ENCODE measurements at places on chromosomes 12 and 14. TPM values are rescaled to one million over a fixed set of nuclear protein-coding genes. Genes with fewer than 3 reads are reported as not detected.

The FMNL3 gene
- 5.0 TPM for total RNA-seq

The TAS2R42 gene
- not detected for total RNA-seq

The GYS2 gene
- not detected for total RNA-seq

- DNase-seq, result no peak
Measured at GRCh38 chr14:65993103-65993502, 493.1 kb upstream of the CCDC196 start.

DNA sequence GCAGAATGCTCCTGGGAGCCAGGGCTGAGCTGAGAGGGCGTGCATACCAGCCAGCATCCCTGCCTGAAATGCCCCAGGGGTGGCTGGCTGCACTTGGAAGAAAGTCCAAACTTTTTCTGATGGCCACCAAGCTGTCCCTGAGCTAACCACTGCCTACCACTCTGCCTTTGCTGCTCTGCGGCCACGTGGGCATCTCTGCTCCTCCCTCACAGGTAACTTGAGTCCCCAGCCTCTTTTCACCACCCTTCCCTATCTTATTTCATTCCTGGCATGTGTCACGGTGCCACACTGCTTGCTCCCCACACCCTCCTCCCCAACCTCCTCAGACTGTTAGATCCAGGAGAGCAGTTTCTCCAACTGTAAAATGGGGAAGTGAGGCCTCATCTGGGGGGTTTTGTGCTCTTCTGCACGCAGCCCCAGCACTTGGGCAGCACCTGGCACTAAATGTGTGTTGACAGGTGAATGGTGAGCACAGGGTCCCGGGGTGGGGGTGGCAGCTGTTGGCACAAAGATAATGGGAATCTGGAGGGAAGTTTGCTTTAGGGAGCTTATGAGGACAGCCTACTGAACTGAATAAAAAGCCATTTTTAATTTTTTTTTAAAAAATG is 113.0 kb downstream of the GLT1D1 start:
- DNase-seq, result no peak

The TAS2R7 gene
- total RNA-seq, result not detected

The RILPL2 gene
- 2.1 TPM for total RNA-seq

GRCh38 chr14:79090641-79091180 is 920.5 kb downstream of the NRXN3 start:
- DNase-seq, result no peak

GRCh38 chr12:31965090-31965489 is 5.9 kb downstream of the RESF1 start:
- DNase-seq, result no peak

DNA sequence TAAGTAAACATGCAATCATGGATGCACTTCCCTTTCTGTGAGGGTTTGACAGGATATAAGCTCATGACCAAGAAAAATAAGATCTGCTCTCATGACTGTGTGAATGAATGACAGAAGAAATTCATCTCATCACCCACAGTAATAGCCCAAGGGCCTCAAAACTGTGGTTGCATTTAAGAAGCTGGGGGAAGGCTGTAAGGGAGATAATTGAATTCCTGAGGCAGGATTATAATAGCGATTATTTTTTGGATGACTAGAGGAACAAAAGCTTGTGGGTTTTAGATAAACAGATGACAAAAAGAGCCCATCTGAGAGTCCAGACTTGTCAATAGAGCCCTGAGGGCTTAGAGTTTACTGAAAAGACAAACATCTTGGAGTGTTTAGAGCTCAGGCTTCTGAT is 161.2 kb downstream of the NTF3 start:
- DNase-seq, result no peak

The VDR gene
- total RNA-seq, result 140 TPM

GRCh38 chr12:39314547-39314946 is 128.4 kb downstream of the KIF21A start:
- DNase-seq, result no peak

DNA sequence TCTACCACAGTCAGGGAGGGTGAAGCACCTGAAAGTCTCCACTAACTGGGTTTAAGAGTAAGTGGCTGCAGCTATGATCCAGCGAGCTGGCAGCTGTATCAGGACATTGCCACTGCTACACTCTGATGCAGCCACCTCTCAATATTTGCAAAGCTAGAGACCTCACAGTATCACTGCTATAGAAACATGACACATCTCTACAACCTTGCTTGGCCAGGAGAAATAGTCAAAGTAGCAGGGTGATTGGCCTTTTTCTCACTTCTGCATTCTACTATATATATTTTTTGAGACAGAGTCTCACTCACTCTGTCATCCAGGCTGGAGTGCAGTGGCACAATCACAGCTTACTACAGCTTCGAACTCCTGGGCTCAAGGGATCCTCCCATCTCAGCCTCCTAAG is 9.3 kb upstream of the FMNL3 start:
- no peak for DNase-seq

DNA sequence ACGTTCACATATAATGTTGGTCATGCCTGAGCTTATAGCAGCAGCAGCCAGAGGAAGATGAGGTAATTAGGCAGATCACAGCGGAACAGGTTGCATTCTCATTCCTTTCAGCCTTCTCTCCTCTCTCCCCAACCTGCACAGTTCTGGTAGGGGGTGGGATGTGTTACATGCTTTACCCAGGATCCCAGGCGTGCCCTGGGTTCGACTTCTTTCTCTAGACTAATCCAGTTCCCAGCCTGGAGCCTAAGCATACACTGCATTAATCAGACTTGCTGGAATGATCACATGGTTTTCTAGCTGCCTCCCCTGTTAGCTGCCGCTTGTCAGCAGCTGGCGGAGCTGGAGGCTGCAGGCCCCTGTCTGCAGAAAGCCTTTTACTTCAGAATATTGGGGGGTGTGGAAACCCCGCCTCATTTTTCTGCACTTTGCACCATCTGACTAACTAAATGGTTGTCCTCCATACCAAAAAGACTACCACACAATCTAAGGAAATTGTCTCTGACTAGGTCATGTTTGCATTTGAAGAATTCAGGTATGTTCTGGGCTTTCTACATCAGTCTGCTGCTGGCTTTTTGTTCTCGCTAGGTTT is 46.0 kb upstream of the EVL start:
- DNase-seq, result no peak

DNA sequence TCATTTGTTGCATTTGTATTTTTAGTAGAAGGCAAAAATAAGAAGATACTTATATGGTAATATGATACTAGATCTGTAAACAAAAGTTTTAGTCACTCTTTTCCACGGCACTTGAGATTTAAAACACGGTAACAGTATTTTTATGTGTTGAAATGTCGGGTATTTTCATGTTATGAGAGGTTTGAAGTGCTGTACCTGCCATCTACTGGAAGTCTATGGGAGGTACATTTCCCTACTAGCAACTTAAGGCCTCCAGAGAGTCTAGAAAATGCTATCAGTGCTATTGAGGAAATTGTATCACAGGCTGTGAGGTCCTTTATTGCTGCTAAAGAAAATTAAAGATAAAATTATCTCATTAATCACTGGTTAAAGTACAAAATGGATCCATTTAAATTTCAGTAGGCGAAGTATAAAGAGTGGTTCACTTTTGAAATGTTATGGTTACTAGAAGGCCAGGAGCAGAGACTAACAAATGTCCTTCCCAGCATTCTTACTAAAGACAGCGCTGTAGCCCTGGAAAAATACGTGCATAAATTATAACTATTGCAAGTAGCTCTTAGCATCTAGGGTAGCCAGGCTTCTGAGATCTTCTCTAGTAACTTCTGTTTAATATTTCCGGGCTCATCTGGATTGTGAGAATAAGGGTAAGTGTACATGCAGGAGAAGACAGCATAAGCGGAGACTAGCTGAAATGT is 77.6 kb upstream of the PRKD1 start:
- DNase-seq, result no peak

The ASCL1 gene
- total RNA-seq, result 0.53 TPM

GRCh38 chr12:83471341-83471740 is 784.6 kb downstream of the TMTC2 start:
- no peak for DNase-seq

DNA sequence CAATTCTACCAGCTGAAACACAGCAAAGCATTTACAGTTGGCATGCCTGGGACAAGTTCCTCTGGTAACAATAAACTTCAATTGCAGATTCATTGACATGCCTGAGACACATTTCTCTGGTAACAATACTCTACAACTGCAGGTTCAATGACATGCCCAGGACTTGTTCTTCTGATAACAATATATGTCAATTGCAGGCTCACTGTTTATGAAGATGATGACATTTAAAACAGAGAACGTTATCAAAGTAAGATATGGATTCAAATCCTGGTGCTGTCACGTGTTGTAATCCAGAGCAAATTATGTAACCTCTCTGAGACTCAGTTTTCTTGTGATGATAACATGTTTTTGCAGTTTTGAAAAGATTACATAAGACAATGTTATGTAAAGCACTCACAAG is 20.5 kb downstream of the KITLG start:
- DNase-seq, result no peak

GRCh38 chr14:64838656-64839055 is 41.1 kb downstream of the SPTB start:
- peak; percentile 19 for DNase-seq

- no peak for DNase-seq
Measured at GRCh38 chr12:59194794-59195193, 274.5 kb upstream of the LRIG3 start.

GRCh38 chr14:24784981-24785380 is 151.0 kb upstream of the GZMB start:
- DNase-seq, result no peak

The BLTP3B gene
- total RNA-seq, result 23.8 TPM

- no peak for DNase-seq
Measured at GRCh38 chr14:61145903-61146481, 135.1 kb downstream of the TMEM30B start.

DNA sequence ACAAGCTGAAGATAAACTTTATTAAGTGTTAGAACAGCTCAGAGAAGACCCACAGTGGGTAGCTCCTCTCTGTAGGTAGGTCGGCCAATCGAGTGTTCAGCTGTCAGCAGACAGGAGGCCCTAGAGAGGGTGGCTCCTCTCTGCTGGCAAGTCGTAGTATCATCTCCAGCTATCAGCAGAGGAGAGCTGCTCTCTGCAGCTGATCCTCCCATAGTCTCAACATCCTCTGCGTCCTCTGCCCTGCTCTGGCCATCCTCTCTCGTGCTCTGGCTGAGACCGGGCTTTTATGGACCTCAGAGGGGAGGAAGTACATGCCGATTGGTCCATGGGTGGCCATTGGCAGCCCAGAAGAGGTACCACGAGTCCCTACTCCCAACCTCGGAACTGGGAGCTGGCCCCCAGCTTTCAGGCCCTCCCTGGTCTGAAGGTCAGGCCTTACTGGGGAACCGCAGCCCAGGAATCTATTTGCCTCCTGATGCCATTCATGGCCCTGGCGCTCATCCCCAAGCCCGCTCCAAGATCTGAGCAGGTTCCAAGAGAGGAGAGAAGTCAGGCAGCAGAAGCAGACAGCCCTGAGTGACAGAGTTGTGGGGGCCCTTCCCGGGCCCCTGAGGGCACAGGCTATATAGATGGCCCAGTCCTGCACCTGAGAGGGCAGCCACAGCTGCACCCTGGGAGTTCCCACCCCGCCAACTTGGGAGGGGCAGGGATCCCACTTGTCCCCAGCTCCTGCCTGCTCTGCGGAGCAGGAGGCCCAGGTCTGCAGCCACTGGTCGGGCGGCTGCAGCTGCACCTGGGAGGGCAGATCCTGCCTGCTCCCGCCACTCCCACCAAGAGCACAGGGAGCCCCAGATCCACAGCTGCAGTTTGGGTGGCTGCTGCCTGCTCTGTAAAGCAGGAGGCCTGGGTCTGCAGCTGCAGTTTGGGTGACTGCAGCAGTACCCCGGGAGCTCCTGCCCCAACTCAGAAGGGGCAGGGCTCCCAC is 3.5 kb upstream of the PWP1 start:
- no peak for DNase-seq

- peak; percentile 10 for DNase-seq
Measured at GRCh38 chr14:101103321-101103901, 199.9 kb upstream of the RTL1 start.

The SPRING1 gene
- total RNA-seq, result 55.5 TPM

The P2RX2 gene
- total RNA-seq, result 0.24 TPM

The TBC1D30 gene
- 6.9 TPM for total RNA-seq

- DNase-seq, result no peak
Measured at GRCh38 chr14:68103853-68104252, 284.3 kb downstream of the RAD51B start.

The MIP gene
- not detected for total RNA-seq

DNA sequence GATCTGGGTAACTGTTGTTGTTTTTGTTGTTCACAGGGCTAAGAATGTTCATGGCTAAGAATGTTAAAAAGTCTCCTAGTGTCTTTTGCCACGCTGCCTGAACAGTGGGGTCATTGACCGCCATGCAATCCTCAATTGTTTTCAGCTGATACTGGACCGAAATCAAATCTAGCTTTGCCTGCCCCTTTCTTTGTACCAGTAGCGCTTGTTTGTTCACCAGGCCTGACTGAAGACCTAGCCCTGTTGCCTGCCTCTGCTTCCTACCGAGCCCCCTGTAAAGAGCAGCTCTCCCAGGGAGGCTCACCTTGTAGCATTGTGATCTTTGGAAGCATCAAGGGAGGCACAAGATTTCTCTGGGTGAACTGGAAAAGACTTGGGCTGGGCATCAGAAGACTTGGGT is 6.7 kb downstream of the PSEN1 start:
- no peak for DNase-seq

The TSPAN9 gene
- 4.7 TPM for total RNA-seq

GRCh38 chr12:92469837-92470236 is 233.0 kb upstream of the PLEKHG7 start:
- DNase-seq, result no peak

DNA sequence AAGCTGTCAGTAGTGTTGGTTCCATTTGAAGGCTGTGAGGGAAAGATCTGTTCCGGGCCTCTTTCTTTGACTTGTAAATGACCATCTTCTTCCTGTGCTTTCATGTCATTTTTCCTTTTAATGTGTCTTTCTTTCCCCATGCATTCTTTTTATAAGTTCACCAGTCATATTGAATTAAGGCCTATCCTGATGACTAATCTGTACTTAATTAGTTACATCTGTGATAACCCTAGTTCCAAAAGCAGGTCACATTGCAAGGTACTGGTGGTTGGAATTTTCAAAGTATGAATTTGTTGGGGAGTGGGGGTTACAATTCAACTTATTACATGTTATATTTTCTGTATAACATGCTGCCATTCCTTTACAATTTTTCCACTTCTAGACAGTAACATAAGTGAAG is 1642.1 kb upstream of the FLRT2 start:
- DNase-seq, result no peak

The ETFBKMT gene
- 5.2 TPM for total RNA-seq

- DNase-seq, result no peak
Measured at GRCh38 chr12:132316497-132317232, 12.7 kb downstream of the GALNT9 start.

The BAG5 gene
- 29.7 TPM for total RNA-seq

DNA sequence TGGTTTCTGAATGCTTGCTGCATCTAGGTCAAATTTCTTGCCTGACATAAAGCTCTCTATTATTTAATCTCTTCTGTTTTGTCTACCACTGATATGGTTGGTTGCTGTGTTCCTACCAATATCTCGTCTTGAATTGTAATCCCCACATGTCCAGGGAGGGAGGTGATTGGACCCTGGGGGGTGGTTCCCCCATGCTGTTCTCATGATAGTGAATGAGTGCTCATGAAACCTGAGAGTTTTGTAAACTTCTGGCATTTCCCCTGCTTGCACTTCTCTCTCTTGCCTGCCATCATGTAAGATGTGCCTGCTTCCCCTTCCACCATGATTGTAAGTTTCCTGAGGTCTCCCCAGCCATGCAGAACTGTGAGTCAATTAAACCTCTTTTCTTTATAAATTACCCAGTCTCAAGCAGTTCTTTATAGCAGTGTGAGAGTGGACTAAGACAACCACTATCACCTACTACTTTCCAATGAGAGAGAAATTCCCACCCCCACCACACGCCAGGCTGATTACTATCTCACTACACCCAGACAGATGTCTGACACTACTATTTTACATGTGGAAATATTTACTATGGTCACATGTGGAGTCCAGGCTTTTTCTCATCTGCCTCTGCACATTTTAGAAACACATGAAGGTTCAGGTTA is 69.2 kb upstream of the ATP2B1 start:
- no peak for DNase-seq

All from colonic mucosa (tissue), 4 donors.